ENCODE measurements at places on chromosomes 4 and X.

- no peak for DNase-seq
Measured at GRCh38 chrX:55004231-55004630, 4.1 kb downstream of the APEX2 start.

DNA sequence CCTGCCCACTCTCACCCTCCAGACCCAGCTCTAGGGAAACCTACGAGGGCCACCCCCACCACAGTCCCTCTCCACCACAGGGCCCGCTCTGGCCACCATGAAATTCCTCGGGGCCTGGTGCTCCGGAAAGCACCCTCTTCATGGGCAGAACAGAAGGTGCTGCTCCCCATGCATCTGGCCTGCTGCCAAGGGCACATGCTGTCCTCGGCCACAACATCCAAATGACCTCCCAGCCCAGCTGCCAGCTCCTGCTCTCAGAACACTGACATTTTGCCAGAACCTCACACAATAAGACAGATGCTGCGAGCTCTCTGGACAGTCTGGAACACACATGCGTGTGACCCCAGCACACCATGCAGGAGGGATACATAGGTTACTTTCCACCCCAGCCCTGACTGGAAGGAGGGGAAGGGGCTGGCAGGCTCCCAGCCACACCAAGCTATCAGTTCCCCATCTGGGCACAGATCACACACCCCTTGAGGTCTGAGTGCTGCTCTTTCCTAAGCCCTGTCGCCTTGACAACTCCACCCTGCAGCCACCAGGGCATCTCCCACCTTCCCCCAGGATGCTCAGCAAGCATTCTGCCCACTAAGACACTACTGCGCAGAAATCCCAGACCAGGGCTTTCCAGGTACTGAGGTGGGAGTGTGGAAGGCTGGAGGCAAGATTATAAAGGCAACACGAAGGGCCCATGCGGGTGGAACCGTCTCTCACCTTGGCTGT lies 5.8 kb downstream of the CCNQ start:
- no peak for DNase-seq

DNA sequence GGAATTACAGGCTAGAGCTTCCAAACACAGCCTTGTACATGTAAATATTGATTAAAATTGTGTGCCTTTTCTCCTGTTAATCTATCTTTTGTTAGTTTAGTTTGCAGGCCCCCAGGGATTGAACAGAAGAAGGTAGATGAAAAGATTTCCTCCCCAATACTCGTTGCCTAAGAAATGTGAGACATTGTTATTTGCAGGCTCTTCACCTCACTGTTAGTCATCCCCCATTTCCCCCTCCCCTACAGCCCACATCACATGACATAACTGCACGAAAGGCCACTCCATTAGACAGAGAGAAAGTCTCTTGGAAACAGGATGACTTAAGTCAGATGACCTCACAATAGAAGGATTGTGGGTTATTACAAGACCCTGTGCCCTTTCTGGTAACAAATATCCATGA lies 13.3 kb upstream of the MID1 start:
- DNase-seq, result peak; percentile 83

DNA sequence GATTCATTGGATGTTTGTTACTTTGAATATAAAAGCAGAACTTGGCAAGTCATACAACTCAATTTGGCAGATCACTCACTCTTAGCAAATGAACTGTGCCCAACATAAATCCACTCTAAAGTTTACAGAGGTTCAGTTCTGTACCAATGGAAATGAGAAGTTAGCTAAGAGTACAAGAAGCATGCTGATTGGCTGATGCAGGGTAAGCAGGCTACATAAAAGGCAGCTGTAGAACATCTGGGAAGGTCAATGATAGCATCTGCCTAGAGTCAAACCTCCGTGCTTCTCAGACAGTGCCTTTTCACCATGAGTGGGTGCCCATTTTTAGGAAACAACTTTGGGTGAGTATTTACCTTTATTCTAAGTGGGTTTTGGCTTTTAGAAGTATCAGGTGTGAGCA lies at the start of gene TDO2:
Gene TDO2, plus strand, starts transcription at position 244 of the 400 bp plus-strand sequence. Its CDS starts 63 bp downstream, at position 307.
- DNase-seq, result no peak

GRCh38 chr4:84220990-84221389 lies 278.1 kb downstream of the NKX6-1 start:
- no peak for DNase-seq
